CD8-positive, alpha-beta memory T cell (primary cell): ENCODE measurements at places on chromosomes 1 and 21. TPM values are rescaled to one million over a fixed set of nuclear protein-coding genes. Genes with fewer than 3 reads are reported as not detected.

RSPH1 gene
- not detected for polyA plus RNA-seq

S100A16 gene
- not detected for polyA plus RNA-seq

CFAP74 gene
- not detected for polyA plus RNA-seq

TAS1R1 gene
- polyA plus RNA-seq = not detected

FCGR1A gene
- not detected for polyA plus RNA-seq

C1orf94 gene
- not detected for polyA plus RNA-seq

PLXNA2 gene
- polyA plus RNA-seq = 1.0 TPM

FCRL6 gene
- polyA plus RNA-seq = 129 TPM

ATAD3C gene
- polyA plus RNA-seq = 4.3 TPM

TMEM51 gene
- not detected for polyA plus RNA-seq

OPTC gene
- not detected for polyA plus RNA-seq

BACE2 gene
- 0.58 TPM for polyA plus RNA-seq

SRP9 gene
- polyA plus RNA-seq = 293 TPM

ZNF695 gene
- not detected for polyA plus RNA-seq

SEC16B gene
- polyA plus RNA-seq = not detected

EFNA3 gene
- 1.0 TPM for polyA plus RNA-seq

MRPL39 gene
- polyA plus RNA-seq = 39.3 TPM

THEM4 gene
- polyA plus RNA-seq = 77.0 TPM

MGST3 gene
- polyA plus RNA-seq = 143 TPM

RAB42 gene
- polyA plus RNA-seq = not detected
